ENCODE measurements at places on chromosomes 12 and 14.

DNA sequence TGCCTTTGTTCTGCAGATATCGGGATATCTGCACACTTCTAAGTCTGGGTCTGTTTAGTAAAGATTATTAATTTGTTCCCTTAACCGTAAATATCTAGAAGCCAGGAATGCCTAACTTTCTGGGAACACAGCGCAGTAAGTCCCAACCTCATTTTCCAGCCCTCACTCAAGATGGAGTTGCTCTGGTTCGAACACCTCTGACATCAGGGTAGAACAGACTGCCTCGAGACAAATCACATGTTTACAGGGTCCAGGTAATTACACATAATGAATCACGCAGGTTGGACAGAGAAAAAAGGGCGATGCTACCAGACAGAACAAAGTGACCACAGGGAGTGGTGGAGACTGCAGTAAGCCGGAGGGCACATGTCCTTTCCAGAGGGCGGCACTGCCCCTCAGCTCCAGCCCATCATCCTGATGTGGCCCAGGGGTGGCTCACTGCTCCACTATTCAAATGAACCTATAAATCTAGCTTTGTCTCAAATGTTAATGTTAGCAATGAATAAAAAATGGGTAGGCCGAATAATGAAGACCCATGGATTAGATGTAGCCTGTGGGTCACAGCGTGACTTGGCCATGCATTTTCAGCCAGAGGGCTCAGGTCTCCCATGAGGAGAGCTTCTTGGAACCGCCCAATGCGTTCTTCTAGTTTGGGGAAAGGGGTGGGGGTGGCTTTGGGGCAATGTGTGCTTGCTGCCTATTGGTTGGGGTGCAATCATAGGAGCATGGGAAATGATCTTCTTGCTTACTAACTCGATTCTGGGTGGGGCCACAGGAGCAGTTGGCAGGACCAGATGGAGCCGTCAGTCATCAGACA, 159.0 kb upstream of the SFSWAP start:
- no peak for DNase-seq

DNA sequence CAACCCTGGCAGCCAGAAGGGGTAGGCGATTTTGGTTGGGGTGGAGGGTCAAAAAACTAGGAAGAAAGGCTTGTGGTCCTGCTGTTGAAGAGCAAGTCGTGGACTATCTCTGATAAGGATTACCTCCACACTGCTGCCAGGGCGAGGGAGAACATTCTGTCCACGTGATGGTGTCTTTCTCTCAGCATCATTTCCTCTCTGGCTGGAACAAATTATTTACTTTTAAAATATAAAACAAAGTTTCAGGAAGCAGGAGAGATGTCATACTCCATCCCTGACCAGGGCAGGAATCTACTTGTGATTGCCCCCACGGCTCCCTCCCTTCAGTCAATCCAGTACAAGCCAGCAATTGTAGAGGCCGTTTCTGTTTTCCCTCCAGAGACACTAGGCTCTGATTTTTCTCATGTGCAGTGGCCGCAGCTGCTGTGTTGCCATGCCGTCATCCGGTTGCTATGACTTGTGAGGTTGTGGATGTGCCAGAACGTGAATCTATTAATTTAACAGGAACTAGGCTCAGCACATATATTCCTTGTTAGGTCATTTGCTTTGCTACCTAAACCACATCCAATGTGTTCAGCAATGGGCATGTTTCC, 61.5 kb upstream of the PTGR2 start:
- no peak for DNase-seq

DNA sequence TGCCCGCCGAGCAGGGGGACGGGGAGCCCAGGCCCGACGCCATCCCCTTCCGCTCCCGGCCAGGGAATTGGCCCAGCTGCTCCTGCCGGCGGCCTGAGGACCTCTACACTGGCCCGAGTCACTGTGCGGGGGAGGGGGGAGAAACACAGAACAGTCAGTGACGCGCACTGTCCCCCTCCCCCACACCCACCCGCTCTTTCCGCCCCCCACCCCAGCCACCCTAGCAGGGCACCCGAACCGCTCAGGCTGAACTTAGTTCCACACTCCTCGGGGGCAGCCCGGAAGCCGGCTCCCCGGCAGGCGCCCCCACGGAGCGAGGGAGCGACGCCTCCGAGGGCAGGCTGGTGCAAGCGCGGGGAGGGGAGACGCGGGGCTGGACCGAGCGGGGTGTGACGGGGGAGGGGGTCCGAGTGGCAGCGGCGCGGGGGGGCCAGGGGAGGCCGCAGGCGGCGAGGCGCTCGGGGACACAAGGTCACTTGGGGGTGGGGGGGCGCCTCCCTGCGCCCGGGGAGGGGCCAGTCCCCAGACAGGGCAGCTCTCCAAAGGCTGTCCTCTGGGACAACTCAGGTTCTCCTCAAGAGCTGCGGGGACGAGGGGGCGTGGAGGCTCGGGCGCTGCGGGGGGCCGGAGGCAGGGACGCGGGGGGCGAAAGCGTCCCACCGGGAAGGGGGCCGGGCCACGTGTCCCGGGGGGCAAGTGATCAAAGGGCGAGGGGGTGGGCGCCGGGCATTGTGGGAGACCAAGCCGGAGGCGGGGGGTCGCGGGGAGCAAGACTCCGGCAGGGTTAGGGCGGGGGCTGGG, 648 bp downstream of the CHD4 start:
- DNase-seq, result peak; percentile 47

- DNase-seq, result no peak
Measured at GRCh38 chr12:72197790-72198189, 74.4 kb upstream of the TRHDE start.

GRCh38 chr14:93304771-93305170, 28.1 kb downstream of the BTBD7 start:
- no peak for DNase-seq

GRCh38 chr14:95683793-95684192, 2.4 kb upstream of the TCL1B start:
- DNase-seq, result no peak

DNA sequence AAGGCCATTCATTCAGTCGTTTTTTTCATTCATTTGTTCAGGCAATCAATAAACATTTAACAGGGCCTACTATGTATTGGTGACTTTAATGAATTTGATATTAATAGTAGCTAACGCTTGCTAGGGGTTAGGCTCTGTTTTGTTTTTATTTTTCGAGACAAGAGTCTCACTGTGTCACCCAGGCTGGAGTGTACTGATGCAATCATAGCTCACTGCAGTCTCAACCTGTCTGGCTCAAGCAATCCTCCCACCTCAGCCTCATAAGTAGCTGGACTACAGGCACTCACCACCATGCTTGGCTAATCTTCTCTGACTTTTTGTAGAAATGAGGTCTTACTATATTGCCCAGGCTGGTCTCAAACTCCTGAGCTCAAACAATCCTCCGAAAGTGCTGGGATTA, 25.6 kb upstream of the MED13L start:
- DNase-seq, result no peak
